ENCODE measurements at places on chromosomes 7 and 10.

DNA sequence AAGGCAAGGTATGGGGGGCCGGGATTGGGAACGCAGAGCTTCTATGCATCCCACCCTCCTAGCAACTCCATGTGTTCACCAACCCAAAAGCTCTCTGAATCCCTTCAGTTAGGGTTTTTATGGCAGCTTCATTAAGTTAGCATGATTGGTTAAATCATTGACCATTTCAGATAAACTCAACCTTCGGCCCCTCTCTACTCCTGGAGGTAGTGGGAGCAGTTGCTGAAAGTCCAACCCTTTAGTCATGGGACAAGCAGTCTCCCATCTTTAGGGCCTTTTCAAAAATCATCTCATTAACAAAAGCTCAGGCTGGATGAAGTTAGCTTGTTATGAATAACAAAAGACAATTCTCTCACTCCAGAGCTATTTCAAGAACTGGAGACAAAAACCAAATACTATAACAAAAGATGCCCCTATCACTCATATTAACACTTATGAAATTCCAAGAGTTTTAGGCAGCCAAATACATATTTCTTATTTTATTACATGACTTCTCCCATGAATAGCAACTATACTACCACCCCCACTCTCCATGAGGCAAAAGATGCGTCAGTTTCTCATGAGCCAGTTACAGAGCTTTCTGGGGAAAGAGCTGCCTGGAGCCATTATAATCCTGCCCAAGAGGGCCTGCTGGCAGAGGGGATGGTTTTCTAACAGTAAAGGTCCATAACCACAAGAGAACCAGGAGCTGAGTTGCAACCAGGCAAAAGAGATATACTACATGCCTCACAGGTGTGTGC, 44.6 kb downstream of the SLC16A12 start:
- no peak for DNase-seq

DNA sequence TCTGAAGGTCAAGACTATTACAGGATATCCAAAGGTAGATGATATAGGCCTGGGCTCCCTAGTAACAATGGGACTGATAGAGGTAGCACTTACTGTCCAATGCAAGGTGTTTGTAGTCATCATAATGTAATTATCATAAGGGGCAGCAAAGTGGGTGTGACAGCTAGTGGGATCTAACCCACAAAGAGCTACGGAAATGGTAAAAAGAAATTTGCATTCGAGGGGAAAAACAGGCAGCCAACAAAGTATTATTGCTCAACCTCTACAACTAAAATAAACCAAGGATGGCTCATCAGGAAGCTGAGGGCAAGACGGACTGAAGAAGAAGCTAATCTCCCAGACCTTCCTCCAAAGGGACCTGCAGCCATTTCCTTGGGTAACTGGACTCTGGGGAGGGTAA, 211.0 kb downstream of the WDR11 start:
- DNase-seq, result no peak

DNA sequence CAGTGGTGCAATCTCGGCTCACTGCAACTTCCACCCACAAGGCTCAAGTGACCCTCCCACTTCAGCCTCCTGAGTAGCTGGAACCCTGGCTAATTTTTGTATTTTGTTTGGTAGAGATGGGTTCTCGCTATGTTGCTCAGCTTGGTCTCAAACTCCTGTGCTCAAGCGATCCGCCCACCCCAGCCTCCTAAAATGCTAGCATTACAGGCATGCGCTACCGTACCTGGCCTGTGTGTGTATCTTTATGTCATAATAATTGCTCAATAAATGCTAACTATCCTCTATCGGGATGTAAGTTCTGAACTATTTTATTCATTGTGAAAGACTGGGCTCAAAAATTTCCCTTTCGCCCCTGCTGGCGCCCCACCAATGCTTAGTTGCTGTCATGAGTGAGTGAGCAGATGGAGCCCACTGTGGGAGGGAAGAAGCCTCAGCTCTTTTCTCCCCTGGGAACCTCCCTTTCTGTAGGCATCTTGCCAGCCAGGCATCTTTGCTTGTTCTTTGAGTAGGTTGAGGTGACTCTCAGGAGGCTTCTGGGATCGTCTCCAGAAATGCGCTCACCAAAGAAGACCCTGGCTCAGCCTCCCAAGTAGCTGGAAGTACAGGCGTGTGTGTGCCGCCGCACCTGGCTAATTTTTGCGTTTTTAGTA, 38.3 kb downstream of the CAMK1D start:
- DNase-seq, result no peak

DNA sequence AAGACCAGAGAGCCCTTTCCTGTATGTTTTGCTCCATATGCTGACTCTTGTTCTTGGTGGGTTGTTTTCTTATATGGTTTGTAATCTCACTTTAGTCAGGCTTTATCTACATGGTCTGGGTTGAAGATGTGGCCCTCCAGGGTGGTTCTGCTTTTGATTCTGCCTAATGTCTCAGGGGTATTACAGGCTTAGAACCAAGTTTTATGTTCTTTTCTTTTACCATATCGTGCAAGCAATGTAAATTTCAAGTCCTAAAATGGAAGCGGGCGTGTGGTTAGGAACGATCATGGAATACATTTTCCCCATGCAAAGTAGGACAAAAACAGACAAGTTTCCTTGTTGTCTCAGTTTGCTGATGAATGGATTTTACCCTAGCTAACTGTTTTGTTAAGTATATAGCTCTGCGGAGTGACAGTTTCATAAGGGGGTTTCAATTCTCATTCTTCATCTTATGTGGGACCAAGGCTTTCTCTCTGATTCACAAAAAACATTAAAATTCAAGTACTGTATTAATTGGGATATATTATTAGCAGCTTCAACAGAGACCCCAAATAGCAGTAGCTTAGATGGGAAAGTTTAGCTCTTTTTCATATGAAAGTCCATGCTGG, 58.7 kb downstream of the MTURN start:
- no peak for DNase-seq

- no peak for DNase-seq
These were observed 62.4 kb upstream of the MKLN1 start for GRCh38 chr7:131265227-131265626.

GRCh38 chr10:92972066-92972870, 88.3 kb upstream of the CYP26C1 start:
- DNase-seq, result no peak

DNA sequence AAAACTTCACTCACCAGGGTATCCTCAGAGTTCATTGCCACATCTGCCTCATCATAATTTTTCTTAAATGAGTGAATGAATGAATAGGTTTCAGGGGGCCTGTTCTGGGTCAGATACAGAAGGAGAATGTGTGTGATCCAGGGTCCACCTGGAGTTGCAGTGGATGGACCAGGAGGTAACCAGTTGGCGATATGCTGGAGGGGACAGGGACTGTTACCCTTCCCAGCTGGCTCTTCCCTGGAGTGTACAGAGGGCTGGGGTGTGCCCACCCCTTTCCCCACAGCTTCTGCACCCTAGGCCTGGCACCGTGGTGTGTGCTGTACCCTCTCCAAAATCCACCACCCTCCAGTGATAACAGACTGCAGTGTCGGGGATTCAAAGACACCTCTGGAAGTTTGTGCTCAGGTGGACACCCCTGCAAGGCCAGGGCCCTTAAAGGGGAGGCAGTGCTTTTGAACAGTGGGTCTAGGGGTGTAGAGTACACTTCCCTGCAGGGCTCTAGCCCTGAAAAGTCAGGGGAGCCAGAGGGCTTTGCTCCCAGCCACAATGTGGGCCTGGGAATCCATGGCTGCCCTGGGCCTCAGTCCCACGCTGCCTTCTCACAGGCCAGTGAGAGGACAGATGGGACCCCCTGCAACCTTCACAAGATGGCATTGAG, 134.4 kb upstream of the UNC5B start:
- no peak for DNase-seq

DNA sequence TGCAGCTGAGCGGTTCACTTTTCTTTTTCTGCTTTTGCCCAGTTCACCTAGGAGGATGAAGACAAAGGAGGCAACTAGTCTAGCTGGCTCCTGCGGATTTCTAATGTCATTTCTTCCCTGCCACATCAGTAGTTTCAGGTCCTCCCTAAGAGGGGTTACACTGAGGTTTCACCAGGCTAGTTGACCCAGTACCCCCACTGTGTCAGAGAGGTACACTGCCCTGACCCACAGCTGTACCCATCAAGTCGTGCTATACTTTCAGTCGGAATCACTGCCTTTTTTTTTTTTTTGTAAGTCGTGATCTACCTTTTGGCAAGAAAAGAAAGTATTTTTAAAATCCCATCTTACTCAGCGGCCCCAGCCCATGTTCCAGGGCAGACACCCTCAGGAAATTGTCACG, 243.5 kb downstream of the CELF2 start:
- no peak for DNase-seq

DNA sequence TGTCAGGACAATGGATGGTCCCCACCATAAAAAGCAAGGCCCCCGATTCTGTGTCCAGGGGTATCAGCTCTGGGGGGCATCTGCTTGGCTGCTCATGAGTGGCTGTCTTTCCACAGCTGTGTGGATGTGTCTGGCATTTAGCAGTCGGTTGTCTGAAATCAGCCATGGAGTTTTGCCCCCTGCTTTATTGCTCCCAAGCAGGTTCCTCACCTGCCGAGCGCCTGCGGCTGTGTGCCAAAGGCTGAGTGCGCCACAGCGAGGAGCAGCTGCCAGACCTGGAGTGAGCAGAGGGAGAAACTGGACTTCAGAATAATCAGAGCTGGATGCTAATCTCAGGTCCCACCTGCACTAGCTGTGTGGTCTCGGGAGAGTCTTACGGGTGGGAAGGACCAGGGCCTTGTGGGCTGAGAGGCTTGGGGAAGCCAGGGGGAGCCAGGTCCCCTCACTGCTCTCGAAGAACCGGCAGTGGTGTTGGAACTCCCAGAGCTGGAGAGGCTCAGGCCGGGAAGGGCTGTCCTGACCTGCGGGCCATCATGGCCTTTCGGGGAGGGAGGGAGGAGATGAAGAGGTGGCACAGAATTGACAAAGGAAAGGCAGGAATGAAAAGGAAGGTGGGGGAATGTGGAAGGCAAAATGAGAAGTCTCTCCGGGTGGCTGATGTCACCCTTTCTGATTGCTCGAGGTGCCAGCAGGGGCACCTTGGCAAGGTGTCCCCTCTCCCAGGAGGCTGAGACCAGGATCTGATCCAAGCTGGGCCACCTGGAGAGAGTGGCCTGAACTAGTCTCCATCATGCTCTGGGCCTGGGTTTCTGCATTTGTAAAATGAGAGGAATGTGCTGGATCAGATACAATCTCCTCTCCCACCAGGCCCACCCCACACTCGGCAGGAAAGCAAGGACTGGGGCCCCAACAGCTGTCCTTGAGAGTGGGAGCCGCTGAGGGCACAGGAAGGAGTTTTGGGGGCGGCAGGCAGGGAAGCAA, 30.2 kb upstream of the LEP start:
- no peak for DNase-seq

DNA sequence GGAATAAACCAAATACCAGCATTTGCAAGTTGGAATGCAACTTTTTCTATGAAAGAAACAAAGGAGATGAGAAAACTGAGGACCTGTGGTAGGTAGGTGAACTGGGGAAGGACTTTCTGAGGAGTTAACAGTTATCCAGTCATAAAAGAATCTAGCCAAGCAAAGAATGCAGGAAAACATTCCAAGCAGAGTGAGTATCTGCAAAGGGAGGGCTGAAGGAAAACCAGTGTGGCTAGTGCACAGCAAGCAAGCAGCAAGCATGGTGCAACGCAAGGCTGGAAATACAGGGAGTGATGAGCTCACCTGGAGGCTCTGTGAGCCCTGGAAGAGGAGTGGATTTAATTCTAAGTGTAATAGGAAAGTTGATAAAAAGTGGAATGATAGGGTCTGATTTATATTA, 44.0 kb downstream of the RTKN2 start:
- DNase-seq, result no peak

- no peak for DNase-seq
These were observed 525.1 kb downstream of the KIF20B start for GRCh38 chr10:90226517-90226916.

DNA sequence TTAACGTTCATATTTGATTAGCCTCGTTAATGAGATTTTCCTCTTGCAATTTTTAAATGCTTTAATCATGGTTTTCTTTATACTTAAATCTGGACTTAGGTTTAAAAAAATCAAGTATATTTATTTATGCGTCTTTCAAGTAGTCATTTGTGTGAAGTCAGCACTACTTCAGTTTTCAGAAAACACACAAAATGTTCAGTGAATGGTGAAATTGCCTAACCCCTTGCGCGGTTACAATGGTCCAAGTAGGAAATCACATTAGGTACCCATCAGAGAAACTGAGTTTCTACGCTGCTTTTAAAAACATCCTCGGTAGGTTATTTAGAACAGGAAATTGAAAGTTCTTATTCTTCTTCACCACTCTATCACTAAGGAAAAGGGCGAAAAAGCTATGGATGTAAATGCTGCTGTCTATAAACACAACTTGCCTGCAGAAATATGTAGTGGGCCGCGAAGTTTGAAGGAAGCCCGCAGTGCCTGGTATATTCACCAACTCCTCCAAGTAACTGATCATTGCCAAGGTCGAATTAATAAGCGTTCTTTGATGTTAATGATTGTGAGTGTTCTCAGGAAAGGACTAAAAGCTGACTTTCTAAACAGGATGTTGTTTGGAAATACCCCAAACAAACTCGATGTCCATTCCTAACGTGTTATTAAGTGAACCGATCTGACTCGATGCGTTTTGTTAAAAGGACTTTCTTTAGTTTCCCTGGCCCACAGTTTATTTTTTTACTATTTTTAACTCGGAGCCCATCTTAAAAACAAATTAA, 1.0 kb downstream of the SYPL1 start:
- no peak for DNase-seq

GRCh38 chr10:116385994-116386809, 41.4 kb upstream of the PNLIPRP3 start:
- no peak for DNase-seq

DNA sequence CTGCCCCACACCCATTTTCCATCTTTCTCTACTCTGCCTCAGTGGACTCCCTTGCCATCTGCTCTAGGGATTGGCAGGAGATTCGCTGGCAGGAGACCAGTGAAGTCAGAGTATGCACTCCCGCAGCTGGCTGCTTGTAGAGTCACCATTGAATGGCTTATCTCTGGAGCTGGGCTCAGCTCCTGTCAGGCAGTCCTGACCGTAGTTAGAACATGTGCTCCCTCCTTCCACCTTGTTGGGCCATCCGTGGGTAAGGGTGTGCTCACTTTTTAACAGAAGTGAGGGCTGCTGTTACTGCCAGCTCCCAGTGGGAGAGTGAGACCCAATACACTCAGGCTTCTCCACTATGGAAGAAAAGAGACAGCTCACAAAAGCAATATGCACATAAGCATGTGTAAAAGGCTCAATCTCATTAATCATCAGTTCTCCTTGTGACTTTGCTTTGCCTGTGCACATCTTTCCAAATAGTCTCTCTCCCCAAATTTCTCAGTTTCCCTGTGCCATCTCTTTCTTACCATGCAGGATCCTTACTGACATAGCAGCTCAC, 773.3 kb downstream of the GRID1 start:
- no peak for DNase-seq

- no peak for DNase-seq
These were observed 20.4 kb downstream of the OPALIN start for GRCh38 chr10:96338279-96338925.

- no peak for DNase-seq
These were observed 26.3 kb upstream of the SH3PXD2A start for GRCh38 chr10:103881416-103882284.

GRCh38 chr7:150986099-150986512, 4.7 kb upstream of the NOS3 start:
- DNase-seq, result no peak
